ENCODE measurements at places on chromosomes 3 and 15. TPM values are rescaled to one million over a fixed set of nuclear protein-coding genes. Genes with fewer than 3 reads are reported as not detected.

Gene ATP13A5
- not detected for total RNA-seq

Gene SLC28A2
- not detected for total RNA-seq

- DNase-seq, result no peak
Measured at GRCh38 chr3:15794842-15795650, 2.7 kb downstream of the ANKRD28 start.

- DNase-seq, result no peak
Measured at GRCh38 chr3:184666442-184666841, 45.4 kb downstream of the MAGEF1 start.
